Cortex of kidney (tissue), 1 donor: ENCODE measurements at places on chromosomes 12 and 14.

DNA sequence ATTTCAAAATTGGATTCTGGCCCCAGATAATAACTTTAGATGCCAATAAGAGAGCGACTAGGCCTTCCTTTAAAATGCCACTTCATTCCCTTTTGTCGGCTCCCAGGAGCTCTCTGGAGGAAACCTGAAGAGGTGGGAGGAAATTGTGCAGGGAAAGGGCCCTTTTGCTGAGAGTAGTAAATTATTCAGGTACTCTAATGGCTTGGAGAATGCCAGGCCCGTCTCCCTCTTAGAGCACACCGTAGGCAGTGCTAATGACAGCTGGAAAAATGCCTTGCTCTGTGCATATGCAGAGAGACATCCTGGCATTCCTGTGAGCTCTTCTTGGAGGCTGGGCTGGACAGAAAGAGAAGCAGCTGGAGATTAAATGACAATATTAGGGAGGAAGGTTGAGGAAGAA is 115.0 kb upstream of the RPH3A start:
- DNase-seq, result no peak

DNA sequence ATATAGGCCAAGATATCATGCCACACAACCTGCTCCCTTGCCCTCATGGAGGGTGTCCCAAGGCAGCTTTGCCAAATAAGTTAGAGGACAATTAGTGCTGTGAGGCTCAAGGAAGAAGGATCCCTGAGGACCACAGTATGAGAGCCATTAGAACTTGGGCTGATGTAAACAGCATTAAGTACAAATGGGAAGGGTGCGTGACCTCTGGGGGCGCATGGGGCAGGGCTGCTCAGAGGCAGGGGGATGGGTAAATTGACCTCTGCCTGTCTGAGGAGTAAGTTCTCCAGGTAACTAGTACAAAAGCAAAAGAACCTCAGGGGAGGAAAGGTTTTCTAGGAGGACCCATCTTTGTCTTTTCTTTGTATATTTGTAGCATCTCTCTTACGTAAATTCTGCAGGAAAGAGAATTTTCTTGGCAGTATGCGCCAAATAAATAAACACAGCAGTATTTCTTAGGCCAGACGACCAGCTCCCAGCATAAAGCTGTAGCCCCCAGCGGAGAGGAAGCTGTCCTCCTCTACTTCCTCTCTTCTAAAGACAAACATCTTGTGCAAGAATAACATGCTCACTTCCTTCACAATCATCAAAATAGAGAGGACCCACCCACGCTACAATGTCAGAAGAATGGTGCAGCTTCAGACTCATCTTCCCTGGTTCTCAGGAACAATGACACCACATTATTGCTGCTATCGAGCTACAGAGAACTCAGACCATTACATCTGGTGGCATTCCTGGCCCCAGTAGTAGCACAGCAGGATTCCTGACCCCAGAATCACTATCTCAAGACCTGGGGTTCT is 16.4 kb upstream of the VWF start:
- no peak for DNase-seq

DNA sequence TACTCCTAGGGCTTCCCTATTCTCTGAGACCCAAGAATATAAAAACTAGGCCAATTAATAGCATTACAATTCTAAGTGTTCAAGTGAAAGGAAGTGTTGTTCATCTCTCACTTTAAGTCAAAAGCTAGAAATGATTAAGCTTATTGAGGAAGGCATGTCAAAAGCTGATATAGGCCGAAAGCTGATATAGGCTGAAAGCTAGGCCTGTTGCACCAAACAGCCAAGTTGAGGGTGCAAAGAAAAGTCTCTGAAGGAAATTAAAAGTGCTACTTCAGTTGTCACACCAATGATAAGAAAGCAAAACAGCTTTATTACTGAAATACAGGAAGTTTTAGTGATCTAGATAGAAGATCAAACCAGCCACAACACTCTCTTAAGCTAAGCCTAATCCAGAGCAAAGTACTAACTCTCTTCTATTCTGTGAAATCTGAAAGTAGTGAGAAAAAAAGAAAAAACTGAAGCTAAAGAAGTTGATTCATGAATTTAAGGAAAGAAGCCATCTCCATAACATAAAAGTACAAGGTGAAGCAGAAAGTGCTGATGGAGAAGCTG is 68.9 kb downstream of the SLC6A15 start:
- no peak for DNase-seq

DNA sequence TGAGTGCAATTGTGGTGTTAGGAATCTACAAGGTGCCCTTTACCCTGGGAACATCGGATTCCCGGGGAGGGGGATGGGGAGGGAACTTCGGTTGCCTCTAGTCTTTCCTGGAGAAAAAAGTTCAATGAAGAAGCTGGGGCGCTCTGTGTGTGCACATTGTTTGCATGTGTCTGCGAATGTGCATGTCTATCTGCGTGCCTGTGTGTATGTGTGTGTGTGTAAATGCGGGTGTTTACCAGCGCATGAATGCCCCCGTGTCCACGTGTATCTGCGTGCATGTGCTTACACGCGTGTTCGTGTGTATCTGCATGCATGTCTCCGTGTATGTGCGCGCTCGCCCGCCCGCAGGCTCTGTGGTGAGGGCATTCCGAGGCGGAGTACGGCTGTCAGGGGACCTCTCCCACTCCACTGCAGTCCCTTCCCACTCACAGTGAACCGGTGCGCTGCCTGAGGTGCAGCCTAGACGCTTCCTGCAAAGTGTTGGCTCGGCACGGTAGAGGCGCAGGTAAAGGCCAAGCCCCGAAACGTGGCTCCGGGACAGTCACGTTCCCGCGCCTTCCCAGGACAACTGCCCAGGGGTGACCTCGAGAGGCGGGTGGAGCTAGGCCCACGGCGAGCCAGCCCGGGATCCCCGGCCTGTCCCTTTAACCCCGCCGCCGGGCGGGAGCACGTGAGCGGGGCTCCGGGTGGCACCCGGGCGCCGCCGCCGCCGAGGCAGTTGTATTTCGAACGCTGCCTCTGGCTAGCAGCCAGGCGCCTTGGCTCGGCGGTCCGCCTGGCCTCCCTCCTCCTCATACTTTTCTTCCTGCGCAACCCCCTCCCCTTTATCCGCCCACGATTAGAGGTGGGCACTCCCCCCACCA is 539 bp upstream of the HMGA2 start:
- DNase-seq, result no peak
